Cardiac septum (tissue), 1 donor: ENCODE measurements at places on chromosomes 3 and 15. TPM values are rescaled to one million over a fixed set of nuclear protein-coding genes. Genes with fewer than 3 reads are reported as not detected.

GRCh38 chr15:86830304-86830703, 750.6 kb downstream of the AGBL1 start:
- DNase-seq: no peak

Gene CXCR6
- 0.32 TPM for total RNA-seq

Gene GBE1
- 102 TPM for total RNA-seq

- peak; percentile 77 for DNase-seq
Observed at GRCh38 chr3:52532838-52533622, 627 bp downstream of the NT5DC2 start.

DNA sequence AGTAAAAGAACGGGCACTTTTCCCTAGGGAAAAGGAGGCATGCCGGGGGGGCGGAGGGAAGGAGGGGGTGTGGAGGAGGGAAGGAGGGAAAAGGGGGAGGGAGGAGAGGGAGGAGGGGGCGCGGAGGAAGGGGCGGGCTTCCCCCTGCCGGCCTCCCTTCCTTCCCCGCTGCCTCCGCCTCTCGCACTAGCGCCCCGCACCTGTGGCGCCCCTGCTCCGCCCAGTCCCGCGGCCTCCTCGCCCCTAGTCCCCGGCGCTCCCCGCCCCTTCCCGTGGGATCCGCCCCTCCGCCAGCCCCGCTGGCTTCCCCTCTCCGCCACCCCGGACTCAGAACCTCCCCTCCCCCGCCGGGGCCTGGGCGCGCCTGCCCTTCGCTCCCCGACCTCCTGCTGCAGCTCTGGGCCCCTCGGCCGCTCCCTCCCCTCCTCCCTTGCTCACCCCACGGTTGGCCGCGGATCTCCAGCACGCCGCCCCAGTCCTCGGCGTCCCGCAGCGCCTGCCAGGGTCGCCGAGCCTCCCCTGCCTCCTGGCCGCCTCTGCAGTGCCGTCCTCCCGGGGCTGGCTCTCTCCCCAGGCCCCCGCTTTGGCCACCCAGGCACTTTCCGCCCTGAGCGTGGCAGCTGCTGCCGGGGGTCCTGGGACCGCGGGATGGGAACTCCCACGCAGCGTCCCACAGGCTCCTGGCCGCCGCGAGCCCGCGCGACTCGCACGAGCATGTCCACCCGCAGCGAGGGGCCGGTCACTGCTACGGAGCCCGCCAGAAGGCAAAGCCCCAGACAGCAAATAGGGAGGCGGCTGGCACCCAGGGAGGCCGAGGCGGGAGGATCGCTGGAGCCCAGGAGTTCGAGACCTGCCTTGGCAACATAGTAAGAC, 147.4 kb downstream of the TJP1 start:
- DNase-seq: no peak

DNA sequence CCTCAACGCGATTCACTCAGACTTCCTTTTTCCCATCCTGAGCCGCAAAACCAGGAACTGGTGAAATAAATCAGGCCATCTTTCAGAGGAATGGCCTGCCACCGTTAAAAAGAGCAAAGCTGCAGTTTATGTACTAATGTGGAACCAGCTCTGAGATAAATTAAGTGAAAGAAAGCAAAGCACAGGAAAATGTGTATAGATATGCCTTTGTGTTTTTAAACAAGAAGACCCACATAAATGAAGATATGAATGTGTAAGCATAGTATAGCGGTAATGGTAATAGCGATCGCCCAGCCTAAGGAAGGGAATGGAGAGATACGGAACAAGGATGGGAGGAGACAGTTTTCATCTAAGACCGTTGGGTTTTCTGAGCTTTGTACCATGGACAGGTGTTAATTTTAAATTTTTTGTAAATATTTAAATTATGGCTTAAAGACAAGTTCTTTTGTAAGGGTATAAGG, 30.8 kb upstream of the RPN1 start:
- no peak for DNase-seq

DNA sequence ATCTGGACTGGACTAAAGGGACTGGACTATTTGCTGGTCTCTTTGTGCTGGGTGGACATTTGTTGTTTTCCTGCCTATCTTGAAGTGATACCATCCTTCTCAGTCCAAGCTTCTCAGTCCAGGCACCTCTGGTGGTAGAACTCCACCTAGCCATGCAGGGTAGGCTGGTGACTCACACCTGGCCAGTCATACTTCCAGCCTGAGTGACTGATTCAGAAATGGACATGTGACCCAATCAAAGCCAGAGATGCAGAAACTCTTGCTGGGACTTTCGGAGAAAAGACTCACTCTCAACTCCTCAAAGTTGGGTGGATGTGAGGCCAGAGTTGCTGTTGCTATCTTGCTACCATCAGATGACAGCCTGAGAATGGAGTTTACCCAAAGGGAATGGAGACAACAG, 5.6 kb upstream of the ASB14 start:
- DNase-seq: no peak
